Endothelial cell (in vitro differentiated cells): ENCODE measurements at places on chromosomes 6 and 20.

DNA sequence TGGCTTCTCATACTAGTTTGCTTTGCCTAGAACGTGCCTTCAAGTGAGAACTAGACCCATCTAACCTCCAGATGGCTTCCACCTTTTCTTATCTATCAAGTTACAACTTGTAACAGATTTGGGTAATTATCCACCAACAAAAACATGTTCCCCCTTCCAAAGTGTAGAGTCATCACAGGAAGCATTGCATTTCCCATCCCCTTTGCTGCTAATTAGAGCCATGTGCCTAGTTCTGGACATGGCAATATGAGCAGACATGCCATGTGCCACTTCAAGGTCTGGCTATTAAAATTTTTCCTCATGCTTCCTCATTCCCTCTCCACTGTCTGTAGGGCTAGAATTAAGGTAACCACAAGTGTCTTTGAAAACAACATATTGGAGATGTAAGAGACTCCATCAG lies 814.4 kb downstream of the TENT5A start:
- DNase-seq: no peak

DNA sequence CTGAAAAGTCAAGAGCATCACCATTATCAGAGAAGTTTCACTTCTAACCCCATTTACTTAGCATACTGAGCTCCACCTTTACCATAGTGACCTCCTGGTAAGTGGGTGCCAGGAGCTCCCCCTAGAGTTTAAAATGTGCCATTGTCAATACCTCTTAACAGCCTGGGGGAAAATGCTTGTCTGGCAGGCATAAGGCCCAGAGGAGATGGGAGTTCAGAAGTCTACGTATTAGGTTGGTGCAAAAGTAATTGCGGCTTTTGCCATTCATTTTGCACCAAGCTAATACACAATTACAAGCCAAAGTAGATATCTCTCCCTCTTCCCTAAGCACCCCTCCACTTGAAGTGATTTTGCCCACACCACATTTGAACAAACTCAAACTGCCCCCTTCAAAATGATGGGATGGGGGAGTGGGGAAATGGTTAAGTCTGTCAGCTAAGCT lies 919.0 kb downstream of the KIF16B start:
- peak; percentile 53 for DNase-seq

DNA sequence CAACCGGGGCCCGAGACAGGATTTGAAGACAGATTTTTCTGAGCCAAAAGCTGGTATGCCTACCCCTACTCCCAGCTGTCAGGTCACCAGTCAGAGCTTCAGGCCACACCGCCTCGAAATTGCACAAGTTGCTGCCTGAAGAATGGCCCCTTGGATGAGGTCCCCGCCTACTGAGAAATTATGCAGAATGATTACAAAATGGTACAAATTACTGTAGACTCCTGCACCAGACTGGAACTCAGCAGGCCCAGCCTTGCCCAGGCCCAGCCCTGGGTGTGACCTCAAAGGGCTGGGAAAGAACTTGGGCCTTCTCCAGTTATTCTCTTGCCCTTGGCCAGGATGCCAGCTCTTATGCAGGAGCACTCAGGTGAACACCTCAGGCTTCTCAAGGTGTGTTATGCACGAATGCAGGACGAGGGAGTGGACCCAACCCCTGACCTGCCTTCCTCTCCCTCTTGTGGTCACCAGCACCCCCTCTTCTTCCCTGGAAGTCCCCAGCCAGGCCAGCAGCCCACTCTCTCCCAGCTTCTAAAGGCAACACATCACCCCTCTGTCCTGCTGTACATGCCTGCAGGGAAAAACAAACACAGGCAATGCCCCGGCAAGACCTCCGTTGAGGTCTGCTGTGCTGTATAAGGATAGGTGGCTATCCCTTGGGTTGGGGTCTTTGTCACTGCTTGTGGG lies 88.7 kb upstream of the NAA20 start:
- DNase-seq: no peak

DNA sequence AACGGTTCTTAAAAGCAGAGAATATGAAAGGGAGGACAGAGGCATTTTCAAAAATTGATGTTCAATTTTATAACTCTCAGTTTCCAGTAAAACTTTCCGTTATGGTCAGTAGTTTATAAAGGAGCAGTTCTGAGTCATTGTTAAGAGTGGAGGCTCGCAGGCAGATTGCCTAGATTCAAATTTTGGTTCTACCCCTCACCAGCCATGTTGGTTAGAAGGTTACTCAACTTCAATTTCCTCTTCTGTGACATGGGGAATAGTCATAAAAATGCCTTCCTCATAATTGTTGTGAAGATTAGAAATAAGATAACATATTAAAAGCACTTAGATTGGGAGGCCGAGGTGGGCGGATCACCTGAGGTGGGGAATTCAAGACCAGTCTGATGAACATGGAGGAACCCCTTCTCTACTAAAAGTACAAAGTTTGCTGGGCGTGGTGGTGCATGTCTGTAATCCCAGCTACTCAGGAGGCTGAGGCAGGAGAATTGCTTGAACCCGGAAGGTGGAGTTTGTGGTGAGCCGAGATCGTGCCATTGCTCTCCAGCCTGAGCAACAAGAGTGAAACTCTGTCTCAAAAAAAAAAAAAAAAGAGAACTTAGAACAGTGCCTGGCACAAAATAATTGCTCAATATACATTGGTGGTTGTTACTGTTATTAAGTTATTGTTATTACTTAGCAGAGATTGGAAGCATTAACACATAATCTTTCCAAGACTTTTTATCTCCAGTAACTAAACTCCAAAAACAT lies 348.9 kb downstream of the NRN1 start:
- DNase-seq: no peak

- DNase-seq: no peak
These were observed 281.7 kb upstream of the GJE1 start for GRCh38 chr6:141851063-141851462.

GRCh38 chr20:1840817-1841553 lies 54.2 kb upstream of the SIRPA start:
- DNase-seq: no peak

DNA sequence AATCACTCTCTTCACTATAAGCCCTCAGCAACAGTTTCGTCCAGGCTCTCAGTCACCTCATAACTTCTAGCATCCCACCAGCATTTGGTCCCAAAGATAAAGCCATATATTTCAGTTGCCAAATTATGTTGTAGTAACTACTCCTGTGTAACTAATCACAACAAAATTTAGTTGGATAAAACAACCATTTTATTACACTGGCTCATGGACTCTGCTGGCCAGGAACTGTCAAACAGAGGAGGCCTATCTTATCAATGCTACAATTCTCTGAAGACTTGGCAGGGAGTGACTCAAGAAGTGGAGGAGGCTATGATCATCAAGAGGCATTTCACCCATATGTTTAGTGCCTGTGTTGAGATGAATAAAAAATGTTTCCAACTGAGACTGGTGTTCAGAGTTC lies 1082.3 kb upstream of the GJE1 start:
- DNase-seq: no peak

DNA sequence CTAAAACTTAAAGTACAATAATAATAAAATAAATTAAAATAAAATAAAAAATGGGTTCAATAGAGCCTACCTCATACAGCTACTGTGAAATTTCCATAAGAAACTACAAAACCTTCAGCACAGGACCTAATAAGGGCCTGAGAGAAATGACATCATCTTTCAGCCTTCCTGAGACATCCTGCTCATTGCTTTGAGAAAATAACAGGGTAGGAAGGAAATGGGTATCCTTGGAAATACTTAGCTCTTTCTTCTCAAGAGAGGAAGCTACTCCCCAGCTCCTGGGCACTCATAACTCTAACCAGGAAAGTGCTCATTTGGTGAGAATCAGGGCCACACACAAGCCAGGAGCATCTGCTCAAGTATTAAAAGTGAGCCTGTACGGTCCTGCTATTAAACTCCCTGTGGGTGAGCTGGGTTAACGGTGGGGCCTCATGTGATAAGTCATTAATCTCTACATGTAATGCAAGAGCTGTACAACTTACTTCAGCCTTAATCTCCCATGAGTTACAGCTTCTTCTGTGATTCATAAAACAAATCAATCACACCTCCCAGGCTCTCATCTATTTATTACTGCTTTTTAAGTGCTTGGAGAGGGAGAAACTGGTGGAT lies 141.4 kb downstream of the MAFB start:
- no peak for DNase-seq

GRCh38 chr6:41704656-41705310 lies 30.6 kb downstream of the TFEB start:
- DNase-seq: no peak

- no peak for DNase-seq
These were observed 74.8 kb upstream of the TOP1 start for GRCh38 chr20:40953856-40954255.

- DNase-seq: peak; percentile 25
These were observed 1.1 kb upstream of the SAMD5 start for GRCh38 chr6:147507162-147508041.

GRCh38 chr6:3517350-3517749 lies 60.5 kb upstream of the SLC22A23 start:
- DNase-seq: no peak

DNA sequence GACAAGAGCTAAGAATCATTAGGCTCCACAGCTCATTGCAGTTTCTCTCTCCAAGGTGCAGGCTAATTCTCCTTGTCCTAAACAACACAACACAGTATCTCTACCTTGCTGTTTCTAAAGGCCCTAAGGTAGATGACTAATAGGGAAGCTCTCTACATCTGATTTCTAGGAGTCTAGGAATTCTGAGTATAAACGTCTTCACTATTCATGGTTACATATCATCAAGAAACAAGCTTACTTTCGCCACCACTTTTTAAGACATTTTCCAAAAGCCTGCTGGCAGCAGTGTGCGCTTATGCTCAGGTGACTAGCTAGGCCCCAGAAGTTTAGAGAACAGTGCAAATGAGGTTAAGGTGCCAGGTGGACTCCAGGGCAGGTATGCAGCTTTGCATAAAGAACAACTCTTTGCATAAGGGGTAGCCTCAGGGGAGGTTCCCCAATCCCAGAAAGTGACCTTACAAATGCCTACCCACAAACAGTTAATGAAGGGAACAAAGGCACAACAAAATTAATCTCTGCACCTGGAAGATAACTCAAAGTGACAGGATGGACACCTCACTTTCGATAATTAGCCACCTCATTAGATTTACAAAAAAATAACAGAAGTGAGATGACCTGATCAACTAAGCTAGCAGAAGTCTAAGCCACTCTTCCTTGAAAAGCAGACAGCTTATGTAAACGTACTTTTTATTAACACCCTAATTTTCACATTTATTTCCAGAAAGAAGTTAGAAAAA lies 20.1 kb downstream of the B4GALT5 start:
- DNase-seq: no peak

- DNase-seq: no peak
These were observed 45.2 kb downstream of the SCP2D1 start for GRCh38 chr20:18858816-18859215.

DNA sequence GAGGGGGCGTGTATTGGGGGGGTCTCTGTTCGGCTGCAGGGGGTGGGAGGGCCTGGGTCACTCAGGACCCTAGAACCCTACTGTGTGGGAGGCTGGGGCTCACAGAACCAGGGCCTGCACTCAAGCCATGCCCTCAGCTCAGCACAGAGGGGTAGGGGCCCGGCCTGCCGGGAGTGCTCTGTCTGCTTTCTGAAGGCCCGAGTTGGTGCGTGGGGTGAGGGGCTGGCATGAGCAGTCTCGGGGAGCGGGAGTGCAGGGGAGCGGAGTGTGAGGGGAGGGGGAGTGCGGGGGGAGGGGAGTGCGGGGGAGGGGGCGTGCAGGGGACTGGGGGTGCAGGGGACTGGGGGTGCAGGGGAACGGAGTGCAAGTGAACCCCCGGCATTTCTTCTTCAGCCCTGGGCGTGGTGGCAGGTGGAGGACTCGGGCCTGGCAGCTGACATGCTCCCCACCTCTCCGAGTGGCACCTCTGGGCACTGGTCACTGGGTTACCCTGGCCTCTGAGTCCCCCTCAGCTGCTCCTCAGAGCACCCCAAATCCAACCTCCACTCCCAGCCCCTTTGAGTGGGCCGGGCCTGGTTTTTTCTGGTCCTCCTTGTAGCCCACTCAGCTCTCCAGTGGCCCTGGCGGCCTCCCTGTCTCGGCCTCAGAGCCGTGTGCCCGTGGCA lies 1.0 kb downstream of the COL20A1 start:
- no peak for DNase-seq

- DNase-seq: no peak
These were observed 50.7 kb upstream of the SYNDIG1 start for GRCh38 chr20:24418731-24419130.

- no peak for DNase-seq
These were observed 46.6 kb downstream of the CDH4 start for GRCh38 chr20:61298661-61299060.

GRCh38 chr20:63940472-63941266 lies 15.5 kb downstream of the UCKL1 start:
- DNase-seq: peak; percentile 31
